CD4-positive, alpha-beta T cell treated with Interferon alpha-2 for 1 hour (primary cell): ENCODE measurements at places on chromosomes 6 and 20.

GRCh38 chr6:53410508-53411258, 61.9 kb upstream of the ELOVL5 start:
- DNase-seq: peak; percentile 61

DNA sequence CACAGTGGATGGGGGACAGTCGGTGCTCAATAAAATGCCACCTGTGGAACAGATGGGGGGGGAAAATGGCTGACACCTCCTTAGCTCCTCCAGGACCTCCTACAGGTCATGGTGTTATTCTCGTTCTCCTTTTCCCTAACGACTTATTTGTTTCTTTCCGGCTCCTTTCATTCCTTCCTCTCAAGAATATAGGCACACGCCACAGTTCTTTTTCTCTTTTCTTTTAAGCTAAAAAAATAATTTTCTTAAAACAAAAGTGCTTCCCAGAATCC, 1.4 kb upstream of the RNASET2 start:
- DNase-seq: no peak

DNA sequence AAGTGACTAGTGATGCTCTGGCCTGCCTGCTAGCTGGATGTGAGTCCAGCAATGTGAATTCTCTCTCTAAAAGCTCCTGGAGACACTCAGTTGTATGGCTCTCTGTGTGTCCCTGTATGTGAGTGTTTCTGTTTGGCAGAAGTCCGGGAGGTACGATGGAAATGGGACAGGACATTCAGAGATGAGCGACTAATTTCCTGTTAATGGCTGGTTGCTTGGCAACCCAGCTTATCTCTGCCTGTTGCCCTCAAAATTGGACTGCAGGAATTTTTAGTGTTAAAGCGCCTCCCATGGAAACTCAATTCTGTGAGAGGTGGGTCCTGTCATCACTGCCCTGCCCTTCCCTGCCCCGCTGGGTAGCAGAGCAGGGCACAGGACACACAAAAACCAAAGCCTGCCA, 136.8 kb upstream of the LRFN2 start:
- DNase-seq: no peak

DNA sequence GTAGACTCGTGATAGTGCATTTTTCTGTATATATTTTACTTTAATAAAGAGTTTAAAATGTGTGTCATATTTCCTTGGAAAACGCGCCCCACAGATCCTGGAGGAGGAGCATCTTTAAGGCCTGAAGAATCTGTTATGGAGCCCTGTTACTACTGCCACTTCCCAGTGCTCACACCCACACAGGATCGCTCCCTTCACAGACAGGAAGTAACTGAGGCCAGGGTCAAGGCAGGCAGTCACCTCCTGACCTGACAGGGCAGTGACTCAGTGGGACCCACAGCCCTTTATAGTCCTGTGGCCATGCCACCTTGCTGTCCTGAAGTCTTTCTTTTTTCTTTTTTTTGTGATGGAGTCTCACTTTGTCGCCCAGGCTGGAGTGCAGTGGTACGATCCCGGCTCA, 9.0 kb downstream of the RRBP1 start:
- DNase-seq: no peak

GRCh38 chr6:91366781-91367180, 779.9 kb upstream of the MAP3K7 start:
- no peak for DNase-seq

GRCh38 chr6:159279790-159280277, 110.6 kb downstream of the FNDC1 start:
- DNase-seq: no peak

DNA sequence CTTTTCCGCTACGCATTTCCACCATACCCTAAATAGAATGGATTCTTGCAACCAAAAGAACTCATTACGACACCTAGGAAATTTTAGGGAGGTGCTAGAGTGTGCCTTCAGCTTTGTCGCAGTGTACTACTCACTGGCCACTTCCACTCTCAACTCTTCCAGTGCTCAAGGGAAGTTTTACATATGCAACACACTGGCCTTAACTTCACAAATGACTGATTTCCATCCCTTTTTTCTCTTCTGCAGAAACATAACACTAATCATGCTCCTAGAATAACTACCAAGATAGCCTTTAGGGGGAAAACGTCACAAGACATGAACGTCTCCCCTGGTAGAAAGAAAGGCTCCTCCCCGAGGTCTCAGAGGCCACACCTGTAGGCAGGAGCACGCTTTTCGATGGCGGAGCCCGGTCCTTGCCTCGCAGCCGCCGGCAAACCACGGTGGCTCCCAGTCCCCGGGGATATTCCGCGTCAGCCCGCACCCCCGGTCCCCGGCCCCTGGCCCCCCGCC, 584 bp downstream of the LYRM4 start:
- DNase-seq: peak; percentile 78

DNA sequence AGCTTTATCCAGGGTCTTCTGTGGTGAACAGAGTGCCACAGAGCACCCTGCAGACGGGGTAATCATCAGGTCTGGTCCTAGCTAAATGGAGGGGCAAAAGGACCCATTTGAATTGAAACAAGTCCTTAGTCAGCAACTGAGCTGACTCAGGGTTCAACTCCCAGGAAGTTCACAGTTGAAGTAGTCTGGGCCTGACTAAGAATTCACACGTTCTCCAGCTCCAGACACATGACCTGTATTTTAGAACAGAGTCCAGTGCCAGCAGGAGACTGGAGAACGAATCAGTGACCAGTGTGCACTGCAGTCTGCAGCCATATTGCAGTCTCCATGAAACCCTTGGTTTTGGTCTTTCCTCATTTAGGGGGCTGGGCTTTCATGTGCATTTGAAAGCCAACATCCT, 85.2 kb downstream of the ELOVL4 start:
- DNase-seq: no peak

DNA sequence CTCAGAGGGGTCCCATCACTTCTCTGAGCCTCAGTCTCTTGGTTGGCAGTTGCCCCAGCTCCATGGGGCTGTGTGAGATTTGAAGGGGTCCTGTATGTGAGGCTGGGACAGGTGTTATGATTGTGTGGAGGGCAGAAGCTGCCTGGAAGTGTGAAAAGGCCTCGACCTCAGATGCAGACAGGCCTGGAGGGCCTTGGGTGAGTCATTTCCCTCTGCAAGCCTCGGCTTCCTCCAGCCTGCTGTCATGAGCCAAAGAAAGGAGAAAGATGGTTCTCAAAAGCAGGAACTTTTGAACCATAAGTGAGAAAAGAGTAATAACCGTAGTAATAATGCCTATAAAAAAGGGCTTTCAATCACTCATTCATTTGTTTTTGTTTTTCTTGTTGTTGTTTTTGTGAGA, 37.5 kb downstream of the SNAI1 start:
- DNase-seq: peak; percentile 32

- DNase-seq: peak; percentile 40
These were observed 88.2 kb downstream of the HIVEP2 start for GRCh38 chr6:142856624-142857232.

GRCh38 chr6:165662749-165663376, at the start of gene PDE10A:
TSS of gene PDE10A (minus strand) at chr6:165663241. CDS start at chr6:165662811, 430 bp downstream.
- DNase-seq: no peak

DNA sequence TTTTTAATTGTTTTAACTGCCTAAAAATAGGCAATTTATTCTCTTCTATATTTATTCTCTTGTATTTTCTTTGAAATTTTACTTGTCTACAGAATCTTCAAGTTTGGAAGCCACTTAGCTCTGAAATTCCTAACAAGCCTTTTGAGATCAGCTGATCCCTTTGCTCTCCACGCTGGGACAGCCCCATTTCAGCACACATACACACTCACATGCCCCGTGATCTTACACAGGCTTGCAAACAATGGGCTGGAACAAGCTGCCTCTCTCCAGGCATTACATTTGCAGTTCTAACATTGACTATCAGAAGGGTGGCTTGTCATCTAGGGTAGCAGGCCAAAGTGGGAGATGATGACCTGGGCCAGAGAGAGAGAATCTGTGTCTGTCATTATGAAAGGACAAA, 62.1 kb upstream of the RAB32 start:
- DNase-seq: no peak

DNA sequence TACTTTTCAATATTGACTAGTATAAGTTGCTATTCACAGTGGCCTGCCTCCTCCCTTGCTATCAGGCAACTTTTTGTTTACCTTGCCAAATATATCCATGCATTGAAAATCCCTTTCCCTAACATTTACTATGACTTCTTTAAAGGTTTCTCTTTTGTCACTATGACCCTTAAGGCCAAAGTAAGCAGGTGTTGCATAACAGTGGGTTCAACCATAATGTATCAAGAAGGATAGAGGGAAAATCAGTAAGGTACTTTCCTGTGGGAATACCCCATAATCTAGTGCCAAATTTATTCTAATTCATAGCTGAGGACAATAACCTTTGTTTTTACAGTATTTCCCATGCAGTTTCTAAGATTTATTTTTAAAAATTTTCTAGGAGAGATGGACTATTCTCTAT, 527.6 kb downstream of the CDKAL1 start:
- no peak for DNase-seq

- no peak for DNase-seq
These were observed 148.0 kb upstream of the KCNK16 start for GRCh38 chr6:39470506-39470905.

DNA sequence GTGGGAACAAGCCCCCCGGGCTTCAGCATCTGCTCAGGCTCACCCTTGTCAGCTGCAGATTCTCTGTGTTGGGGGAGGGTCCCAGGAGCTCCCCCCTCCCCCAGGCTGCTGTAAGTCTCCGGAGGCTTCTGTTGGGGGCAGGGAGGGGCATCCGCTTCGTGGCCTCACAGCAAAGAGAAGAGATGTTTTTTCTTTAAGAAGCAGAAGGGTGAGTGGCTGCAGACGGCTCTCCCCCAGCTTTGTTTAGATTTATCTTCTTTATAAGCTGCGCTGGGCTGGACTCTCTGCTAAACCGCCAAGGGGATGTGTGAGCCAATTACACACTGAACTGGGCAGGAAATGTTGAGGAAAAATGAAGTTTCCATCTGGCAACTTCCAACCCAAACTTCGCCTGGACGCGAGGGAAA, 48.7 kb upstream of the GATA5 start:
- no peak for DNase-seq

GRCh38 chr6:46760925-46761324, 14.2 kb downstream of the ANKRD66 start:
- DNase-seq: no peak

- DNase-seq: no peak
These were observed 94.4 kb downstream of the MDGA1 start for GRCh38 chr6:37603284-37603683.

GRCh38 chr6:97703661-97704060, 420.6 kb upstream of the MMS22L start:
- DNase-seq: no peak

DNA sequence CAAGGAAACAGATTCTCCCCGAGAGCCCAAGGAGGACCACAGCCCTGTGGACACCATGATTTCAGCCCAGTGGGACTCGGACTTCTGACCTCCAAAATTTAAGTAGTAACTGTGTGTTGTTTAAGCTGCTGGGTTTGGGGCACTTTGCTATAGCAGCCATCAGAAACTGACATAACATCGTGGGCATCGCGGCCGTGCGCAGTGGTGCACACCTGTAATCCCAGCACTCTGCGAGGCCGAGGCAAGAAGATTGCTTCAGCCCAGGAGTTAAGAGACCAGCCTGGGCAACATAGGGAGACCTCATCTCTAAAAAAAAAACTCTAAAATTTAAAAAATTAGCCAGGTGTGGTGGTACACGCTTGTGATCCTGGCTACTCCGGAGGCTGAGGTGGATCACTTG, 175.8 kb downstream of the PREX1 start:
- no peak for DNase-seq

GRCh38 chr6:6635291-6635690, 46.8 kb downstream of the LY86 start:
- no peak for DNase-seq

DNA sequence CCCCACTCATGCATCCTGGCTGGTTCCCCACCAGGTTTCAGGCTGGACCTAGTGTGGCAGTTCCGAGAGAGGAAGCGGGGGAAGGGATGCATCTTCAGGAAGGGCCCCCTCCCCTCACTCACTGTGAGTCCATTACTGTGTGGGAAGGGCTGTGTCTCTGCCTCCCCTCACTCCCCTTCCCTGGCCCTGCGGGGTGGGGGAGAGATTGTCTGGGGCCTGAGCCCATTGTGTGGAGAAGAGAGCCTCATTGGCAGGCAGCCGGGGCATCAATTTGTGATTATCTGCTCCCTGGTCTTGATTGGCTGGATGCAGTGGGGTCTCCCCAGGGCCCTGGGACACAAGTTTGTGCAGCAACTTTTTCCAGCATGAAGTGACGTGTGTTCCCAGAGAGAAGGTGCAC, 4.1 kb upstream of the MYT1 start:
- DNase-seq: no peak

DNA sequence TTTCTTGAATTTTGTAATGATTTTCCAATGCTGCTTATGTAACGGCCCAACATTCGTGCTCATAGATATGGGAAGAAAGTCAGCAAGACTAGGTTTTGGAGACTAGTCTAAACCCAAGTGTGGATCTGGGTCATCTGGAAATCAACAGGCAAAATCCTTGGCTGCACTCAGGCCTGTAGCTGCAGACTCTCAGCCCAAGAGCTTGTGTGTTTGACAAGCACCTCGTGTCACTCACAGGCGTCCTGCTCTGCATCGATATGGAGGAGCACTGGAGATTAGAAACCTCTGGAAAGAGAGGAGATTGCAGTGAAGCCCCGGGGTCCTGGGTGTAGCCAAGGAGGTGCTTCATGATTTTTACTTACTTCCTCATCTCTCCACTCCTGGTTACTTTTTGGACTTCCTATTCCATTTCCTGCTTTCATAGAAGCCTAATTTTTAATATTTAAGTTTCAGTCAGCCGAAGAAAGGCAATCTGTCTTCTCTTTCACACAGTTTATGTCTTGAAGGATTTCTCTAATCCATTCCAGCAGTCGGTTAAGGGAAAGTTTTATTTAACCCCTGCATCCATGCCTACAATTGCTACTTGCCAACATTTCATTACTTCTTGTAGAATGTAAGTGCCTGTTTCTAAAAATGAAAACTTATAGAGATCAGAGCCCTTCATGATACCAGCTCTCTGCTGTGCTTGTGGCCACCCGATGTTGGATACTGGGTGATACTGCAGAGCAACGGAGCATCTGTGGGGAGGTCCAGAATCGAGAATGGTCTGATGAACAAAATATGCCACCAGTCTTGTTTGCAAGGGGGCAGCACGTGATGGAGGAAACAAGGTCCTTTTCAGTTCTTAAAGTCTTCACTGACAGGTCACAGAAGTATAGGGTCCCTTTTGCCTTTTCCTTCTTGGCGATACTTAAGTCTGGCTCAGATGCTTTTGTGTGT, 296.3 kb downstream of the QKI start:
- DNase-seq: no peak

GRCh38 chr6:169046483-169047192, 207.0 kb downstream of the THBS2 start:
- DNase-seq: no peak

GRCh38 chr20:2653556-2654383, 1.3 kb downstream of the NOP56 start:
- DNase-seq: no peak

DNA sequence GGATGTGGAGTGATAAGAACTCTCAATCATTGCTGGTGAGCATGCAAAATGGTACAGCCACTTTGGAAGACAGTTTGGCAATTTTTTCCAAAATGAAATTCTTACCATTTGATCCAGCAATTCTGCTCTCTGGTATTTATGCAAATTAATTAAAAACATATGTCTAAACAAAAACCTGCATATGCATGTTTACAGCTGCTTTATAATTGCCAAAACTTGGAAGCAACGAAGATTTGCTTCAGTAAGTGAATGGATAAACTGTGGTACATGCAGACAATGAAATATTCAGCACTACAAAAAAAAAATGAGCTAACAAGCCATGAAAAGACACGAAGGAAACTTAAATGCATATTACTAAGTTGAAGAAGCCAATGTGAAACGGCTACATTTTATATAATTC, 55.5 kb upstream of the SMLR1 start:
- DNase-seq: no peak
